ENCODE measurements at places on chromosomes 13 and 19.

DNA sequence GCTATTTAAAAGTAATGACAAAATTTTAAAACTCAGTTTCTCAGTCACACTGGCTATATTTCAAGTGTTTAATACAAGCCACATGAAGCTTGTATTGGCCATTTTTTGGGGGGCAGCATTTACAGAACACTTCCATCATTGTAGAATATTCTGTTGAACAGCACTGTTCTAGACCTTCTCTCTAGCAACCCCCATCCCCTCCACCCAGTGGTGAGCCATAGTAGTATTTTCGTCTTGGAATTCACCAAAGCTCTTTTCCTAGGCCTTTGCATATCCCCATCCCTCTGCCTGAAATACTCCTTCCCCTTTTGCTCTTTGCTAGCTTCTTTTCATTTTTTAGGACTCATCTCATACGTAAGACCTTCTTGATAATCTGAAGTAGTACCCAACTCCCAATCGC is 99.5 kb downstream of the ZC3H13 start:
- DNase-seq = no peak

GRCh38 chr19:6450166-6450565 is 9.4 kb downstream of the SLC25A23 start:
- DNase-seq = no peak

GRCh38 chr13:94435604-94436226 is 43.8 kb downstream of the DCT start:
- no peak for DNase-seq

DNA sequence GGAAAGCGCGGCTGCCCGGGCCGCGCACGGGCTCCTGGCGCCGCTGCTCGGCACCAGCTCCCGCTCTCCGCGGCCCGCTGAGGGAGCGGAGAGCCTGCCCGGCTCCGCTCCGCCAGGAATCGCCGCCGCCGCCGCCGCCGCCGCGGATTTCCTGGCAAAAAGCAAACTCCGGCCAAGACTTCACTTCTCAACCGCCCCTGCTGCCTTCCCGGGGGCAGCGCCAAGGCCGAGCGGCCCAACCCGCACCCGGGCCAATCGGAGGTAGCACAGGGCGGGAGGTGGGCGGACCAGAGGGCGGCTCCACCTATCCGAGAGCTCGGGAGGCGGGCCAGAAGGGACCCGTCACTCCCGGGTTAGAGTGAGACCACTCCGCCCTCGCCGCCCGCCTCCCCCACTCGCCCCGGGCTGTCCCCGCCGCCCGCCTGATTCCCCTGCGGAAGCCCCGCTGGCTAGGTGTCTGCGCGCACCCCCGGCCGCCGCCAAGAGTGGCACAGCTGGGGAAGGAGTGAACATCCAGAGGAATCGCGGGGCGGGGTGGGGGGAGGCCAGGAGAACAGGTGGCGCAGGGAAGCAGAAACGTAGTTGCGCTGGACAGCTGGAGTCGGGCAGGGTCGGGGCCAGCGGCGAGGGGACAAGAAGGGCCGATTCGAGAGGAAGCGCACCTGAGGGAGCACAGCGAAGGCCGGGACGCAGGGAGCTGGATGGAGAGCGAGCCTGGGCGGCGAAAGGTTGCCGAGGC is at the start of gene LNX2:
Gene LNX2, minus strand, starts transcription at position 153 of the 739 bp plus-strand sequence. CDS start 38,826 bp downstream, outside the sequence.
- peak; percentile 96 for DNase-seq

GRCh38 chr19:2475018-2475701 is 767 bp upstream of the GADD45B start:
- peak; percentile 49 for DNase-seq

DNA sequence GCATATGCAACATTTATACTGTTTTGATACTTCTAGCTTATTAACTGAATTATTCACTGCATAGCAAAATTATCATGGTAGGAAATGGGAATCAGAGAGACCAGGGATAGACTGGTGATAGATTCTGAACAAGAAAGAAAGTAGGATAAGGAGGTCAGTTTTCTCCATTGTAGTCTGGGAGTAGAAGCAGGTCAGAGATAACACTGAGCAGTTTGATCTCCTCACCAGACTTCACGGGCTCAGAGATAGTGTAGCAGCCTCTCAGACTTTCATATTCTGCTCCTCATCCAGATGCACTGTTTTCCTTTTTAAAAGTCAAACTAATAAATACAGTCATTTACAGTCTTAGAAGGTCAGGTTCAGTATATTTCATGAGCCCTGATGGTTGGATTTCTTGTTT is 56.0 kb upstream of the MYO16 start:
- DNase-seq = no peak

DNA sequence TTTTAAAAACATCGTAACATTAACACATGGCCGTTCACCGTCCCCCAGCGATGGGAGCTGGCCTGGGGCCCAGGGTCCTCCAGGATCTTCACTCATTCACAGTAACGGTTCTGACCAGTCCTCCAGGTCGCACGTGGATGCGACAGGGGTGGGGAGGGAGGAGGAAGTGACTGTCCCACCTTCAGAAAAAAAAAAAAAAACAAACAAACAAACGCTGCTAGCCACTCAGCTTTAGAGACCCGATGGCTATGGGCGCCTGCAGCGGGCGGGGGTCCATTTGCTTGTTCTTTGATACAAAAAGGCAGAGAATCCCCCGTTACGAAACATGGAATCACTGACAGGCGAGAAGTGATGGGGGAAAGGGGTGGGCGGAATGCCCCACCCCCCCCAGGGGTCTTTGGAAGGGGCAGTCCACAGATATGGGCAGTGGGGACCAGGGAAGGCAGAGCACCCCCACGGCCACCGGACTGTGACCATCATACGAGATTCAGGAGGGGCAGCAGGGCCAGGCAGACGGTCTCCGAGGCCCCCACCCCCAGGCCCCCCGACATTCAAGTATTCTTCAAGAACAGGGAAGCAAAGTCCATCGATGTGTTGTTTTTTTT is 13.3 kb downstream of the MKNK2 start:
- no peak for DNase-seq

- no peak for DNase-seq
These were observed at the start of gene FCGBP for GRCh38 chr19:39934584-39935363. TSS of gene FCGBP (minus strand) at chr19:39934634.

DNA sequence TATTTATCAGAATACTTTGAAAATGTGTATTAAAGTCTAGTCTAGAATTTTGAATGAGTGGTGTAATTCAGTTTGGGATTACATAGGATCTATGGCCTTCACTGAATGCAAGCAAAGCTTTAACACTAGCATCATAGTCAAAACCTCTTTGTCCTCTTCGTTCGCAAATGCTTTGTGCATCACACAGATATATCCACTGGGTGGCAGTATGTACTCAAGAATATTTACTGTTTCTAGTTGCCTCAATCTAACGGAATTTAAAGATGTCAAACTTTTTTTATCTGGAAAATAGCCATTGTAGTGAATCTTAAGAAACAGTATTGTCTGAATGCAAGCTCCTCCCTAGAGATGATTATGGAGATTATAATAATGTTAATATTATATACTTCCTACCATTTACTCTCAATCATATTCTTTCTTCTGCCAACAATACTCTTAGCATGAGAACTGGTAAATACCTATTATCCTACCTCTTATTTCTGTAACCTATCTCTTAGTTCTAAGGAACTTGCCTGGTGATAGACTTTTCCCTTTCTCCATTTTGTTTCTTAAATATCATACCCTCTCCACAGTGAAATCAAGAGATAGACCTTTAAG is 25.8 kb downstream of the LACC1 start:
- no peak for DNase-seq

DNA sequence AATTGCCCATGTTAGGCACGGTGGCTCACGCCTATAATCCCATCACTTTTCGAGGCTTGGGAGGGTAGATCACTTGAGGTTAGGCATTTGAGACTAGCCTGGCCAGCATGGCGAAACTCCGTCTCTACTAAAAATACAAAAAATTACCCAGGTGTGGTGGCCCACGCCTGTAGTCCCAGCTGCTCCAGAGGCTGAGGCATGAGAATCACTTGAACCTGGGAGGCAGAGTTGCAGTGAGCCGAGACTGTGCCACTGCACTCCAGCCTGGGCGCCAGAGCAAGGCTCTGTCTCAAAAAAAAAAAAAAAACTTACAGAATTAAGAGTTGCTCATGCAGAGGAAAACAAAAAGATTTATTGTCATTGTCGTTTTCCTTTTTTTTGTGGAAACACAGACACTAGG is 3.4 kb upstream of the PSMC4 start:
- no peak for DNase-seq

- no peak for DNase-seq
These were observed 27.2 kb downstream of the WDR62 start for GRCh38 chr19:36081894-36082293.

DNA sequence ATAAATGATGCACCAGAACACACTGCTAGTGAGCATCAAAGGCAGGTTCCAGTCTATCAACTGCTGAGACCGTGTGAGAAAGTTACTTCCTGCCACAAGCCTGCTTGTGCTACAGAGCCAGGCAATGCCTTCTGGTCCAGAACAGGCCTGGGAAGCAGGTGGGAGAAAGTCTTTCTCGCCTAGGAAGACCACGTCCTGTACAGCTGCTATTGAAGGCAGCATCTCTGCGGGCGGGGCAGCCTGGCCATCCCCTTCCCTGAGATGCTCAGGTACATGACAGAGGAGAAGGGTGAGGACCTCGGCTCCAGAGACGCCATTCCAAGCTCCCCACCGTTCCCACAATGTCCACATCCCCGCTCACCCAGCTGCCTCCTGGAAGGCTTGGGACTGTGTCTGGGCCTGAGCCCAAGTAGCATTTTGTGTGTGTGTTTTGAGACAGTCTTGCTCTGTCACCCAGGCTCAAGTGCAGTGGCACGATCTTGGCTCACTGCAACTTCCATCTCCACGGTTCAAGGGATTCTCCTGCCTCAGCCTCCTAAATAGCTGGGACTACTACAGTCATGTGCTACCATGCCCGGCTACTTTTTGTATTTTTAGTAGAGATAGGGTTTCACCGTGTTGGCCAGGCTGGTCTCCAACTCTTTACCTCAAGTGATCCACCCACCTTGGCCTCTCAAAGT is 3.4 kb downstream of the RFX1 start:
- no peak for DNase-seq

GRCh38 chr19:58091251-58091995 is 6.6 kb downstream of the ZSCAN18 start:
- no peak for DNase-seq

DNA sequence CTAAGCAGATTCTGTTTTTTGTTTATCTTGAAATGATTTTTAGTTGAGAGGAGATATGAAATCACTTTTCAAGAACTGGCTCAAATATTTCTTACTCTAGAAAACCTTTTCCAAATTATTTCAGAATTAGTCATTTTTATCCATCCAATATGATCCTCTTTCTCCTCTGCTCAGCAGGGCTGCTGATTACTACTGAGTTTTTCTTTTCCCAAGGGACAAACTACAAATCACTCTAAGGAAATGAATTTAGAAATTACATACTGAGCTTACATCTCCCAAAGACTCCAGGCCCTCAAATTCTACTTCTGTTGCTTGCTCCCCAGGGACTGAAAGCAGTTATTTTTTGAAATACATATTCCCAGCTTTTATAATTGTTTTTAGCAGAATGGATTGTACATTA is 87.4 kb upstream of the UFM1 start:
- no peak for DNase-seq

GRCh38 chr19:18253716-18254115 is 20.5 kb downstream of the IQCN start:
- DNase-seq = no peak

DNA sequence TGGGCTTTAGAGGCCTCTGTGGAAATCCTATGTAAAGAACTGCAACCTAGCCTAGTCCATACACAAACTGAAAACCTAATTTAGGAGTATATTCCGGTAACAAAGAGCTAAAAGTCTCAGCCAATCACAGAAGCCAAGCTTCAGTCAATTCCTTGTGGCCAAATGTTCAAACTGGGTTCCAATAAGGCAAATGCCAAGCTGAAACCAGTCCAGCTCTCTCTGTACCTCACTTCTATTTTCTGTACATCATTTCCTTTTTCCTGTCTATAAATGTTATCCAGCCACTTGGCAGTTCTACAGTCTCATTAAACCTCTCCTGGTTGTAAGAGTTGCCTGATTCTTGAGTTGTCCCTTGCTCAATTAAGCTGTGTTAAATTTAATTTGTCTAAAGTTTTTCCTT is 31.7 kb upstream of the UBL3 start:
- DNase-seq = no peak

- DNase-seq = no peak
These were observed 240.6 kb downstream of the GGACT start for GRCh38 chr13:100347968-100348367.

Data from stimulated activated CD4-positive, alpha-beta T cell treated with anti-CD3 and anti-CD28 coated beads, Interleukin-15, amount 100 ng/mL, for 1 hour (primary cell).